Activated CD4-positive, CD25-positive, alpha-beta regulatory T cell treated with anti-CD3 and anti-CD28 coated beads, Interleukin-2, amount 50 U/mL, for 24 hours (primary cell): ENCODE measurements at places on chromosomes 12 and 14.

GRCh38 chr12:27851311-27851710, 71.3 kb upstream of the MANSC4 start:
- ATAC-seq = no peak

- no peak for ATAC-seq
Observed at GRCh38 chr12:122753319-122753650, 661 bp downstream of the DENR start.

GRCh38 chr12:15196221-15196620, 25.0 kb downstream of the RERG start:
- no peak for ATAC-seq

- ATAC-seq = no peak
Observed at GRCh38 chr14:99079061-99079727, 192.8 kb downstream of the BCL11B start.

DNA sequence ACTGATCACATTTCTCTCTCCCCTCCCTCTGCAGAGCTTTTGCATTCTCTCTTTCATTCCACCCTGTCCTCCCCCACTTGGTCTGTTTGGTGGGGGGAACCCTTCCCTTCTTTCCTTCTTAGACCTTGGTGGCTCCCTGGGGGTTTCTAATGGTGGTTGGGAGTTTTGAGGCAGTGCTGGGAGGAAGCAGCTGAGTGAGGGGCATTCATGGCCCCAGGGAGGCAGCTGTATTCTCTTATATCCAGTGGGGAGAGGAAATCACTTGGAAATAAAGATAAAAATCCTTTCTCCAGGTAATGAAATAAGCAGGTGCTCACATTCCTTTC, 13.3 kb downstream of the NGDN start:
- no peak for ATAC-seq

DNA sequence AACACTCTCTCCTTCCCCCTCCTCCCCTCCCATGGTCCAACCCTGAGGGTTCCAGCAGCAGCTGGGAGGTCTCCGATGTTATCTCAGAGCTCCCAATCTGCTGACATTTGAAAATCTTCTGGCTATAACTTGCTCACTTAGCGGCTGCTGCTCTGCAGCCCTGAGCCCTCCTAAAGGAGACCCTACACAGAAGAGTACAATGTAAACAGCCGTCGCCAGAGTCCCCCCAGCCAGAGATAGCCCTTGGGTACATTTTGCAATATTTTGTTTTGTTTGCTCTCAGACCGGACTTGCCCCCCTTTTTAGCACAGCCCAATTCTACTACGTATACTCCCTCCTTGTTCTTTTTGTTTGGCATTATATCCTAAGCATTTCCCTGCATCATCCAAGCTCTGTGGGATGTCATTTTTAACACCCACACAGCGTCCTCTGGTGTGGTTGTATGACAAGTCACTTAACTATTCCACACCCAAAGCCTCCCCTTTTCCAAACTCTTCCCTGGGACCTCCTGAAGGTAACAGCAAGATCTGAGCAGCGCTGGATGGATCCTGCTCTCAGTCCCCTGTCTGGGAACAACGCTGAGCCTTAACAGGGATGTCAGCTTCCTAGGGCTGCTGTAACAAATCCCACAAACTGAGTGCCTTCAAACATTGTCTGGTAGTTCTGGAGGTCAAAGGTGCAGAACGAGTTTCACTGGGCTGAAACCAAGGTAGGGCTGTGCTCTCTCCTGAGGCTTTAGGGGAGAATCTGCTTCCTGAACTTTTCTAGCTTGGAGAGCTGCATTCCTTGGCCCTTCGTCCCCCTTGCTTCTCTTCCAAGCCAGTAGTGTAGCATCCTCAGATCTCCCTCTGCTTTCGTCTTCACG, 25.3 kb upstream of the TCL1B start:
- no peak for ATAC-seq

DNA sequence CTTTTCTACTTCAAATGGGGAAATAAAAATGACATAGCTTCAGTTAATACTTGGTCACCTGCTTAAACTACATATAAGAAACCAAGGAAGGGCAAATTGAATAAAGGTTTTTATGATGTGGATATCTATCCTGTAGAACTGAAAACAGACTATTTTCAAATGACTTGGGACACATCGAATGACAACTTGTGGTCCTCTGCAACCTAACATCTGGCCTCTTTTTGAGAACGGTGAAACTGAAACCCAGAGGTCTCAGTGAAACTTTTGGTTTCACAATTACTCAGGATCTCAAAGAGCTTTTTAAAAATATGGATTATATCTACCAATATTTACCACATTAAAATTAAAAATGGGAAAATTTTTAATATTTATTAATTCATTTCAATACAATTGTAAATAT, 65.2 kb downstream of the PPP2R5E start:
- peak; percentile 89 for ATAC-seq

DNA sequence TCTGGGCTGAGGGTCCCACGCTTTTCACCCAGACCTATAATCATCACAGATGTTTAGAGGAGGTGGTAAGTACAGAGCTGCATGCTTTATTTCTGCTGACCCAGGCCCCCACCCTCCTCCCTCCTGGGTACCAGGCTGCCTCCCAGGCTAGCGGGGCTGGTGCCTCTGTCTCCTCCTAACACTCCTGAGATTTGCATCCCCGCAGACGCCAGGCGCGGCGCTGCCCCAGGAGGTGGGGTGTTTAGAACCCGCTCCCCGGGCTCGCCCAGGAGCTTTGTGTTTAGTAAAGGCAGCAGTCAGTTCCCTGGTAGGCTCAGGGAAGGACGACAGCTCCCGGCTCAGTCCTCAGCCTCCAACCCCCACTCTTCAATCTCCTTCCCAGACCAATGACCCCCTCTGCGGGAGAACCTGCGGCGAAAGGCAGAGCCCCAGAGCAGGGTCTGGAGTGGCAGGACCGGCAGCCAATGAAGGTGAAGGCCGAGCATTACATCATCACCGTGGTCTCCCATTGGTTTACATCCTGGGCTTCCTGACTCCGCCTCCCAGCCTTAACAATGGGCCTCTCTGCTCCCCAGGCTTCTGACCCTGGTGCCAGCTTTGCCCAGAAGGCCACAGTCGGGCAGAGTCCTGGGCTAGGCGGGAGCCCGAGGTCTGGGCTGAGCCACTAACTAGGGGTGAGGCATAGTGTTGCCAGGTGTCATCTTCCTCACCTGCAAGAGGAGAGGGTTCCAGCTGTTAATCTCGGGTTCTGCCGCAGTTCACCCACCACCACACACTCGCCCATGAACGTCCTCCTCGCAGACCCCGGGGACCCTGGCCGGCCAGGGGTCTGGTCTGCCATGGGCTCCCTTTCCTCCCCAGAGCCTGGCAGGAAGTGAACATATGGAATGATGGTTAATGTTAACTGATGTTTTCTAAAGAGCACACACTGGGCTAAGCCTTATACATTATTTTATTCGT, 57.5 kb downstream of the CALM1 start:
- no peak for ATAC-seq

GRCh38 chr14:89232265-89233070, 184.6 kb downstream of the FOXN3 start:
- no peak for ATAC-seq
